Mesenteric fat pad (tissue), 1 donor: ENCODE measurements at places on chromosomes 16 and 17.

- no peak for DNase-seq
These were observed 151.9 kb downstream of the IRX5 start for GRCh38 chr16:55082591-55082976.

DNA sequence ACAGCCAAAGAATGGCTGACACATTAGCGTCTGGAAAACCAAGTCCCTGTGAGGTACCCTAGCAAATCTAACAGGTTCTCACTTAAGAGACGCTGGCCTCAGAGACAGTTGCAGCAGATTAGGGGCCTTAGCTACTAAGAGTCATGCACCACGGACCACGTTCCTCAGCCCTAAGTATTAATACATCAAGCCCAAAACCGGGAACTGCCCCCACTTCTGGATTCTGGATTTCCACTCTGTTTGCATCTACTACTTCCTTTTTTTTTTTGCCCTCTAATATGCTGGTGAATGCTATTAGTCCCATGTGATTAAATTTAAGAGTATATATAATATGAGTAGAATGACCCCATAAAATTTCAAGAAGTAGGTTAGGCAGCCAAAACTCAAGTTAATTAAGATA, 775 bp upstream of the TERB1 start:
- no peak for DNase-seq

DNA sequence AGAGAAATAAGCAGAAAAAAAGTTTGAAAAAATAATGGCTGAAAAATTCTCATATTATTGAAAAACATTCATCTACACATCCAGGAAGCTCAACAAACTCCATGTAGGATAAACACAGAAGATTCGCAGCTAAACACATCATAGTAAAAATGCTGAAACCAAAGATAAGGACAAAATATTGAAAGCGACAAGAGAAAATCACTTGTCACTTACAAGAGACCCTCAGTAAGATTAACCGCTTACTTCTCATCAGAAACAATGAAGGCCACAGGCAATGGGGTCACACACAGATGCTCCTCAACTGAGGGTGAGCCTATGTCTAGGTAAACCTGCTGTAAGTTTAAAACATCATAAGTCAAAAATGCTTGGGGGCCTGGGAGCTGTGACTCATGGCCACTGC, 38.1 kb upstream of the METRNL start:
- DNase-seq: no peak

- DNase-seq: no peak
These were observed 190.0 kb upstream of the CIBAR2 start for GRCh38 chr16:85302018-85302847.

DNA sequence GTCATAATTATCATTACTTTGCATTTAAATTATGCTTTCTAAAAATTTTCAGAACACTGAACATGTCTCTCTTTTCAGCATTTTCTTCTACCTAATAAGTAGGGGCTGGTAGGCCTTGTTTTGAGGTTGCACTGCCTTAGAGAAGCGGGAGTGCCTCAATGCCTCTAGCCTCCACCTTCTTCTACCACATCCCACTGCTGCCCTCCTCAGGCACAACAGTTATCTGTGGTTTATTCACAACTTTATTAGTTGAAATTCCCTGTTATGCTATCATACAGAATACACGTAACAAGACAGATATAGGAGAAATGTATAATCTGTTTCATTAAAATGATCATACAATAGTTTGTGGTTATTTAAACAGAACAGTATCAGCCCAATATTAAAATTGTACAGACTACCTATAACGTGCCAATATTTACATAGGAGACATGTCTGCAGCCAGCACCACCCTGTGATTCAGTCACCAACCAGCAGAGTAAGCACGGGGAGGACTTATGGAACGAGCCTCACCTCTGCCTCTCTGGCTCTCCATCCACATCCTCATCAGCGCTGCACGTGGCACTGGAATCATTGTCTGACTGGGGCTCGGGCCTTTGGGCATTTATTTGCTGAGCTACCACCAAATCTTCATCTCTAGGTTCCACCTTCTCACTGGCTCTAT, 101.2 kb downstream of the TTC19 start:
- no peak for DNase-seq

- no peak for DNase-seq
These were observed 183.9 kb upstream of the HSBP1 start for GRCh38 chr16:83623892-83624291.

DNA sequence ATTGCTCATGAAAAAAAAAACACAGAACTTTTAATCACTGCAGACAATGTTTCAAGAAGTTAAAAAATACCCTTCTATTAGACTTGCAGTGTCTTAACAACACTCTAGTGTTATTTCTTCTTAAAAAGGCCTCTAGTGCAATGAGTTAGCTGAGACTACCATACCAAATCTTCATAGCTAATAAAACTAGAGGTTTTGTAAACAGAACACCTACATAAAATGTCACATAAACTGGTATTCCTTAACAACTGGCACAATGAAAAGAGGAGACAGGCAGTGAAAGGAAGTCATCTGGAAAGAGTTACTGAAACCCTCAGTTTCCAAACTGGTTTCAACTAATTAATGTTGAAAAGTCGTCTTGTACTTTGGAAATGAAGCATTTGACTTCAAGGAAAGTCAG, 394.2 kb upstream of the PMFBP1 start:
- DNase-seq: no peak

- DNase-seq: no peak
These were observed 40.2 kb upstream of the MAF start for GRCh38 chr16:79640513-79641360.

GRCh38 chr17:40319651-40320540, 10.9 kb downstream of the RARA start:
- DNase-seq: peak; percentile 89

DNA sequence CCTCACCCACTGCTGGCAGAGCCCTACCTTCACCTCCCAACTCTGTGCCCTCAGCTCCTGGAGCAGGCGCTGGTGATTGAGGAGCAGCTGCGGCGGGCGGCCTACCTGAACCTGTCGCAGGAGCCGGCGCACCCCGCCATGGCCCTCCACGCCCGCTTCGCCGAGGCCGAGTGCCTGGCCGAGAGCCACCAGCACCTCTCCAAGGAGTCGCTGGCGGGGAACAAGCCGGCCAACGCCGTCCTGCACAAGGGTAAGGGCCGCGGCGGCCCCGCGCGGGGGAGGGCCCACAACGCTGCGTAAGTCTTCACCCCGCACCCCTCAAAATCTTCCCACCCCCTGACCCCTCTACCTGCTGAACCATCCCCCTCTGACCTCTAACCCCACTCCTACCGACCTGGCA, 7.0 kb downstream of the RNF227 start:
- DNase-seq: no peak

DNA sequence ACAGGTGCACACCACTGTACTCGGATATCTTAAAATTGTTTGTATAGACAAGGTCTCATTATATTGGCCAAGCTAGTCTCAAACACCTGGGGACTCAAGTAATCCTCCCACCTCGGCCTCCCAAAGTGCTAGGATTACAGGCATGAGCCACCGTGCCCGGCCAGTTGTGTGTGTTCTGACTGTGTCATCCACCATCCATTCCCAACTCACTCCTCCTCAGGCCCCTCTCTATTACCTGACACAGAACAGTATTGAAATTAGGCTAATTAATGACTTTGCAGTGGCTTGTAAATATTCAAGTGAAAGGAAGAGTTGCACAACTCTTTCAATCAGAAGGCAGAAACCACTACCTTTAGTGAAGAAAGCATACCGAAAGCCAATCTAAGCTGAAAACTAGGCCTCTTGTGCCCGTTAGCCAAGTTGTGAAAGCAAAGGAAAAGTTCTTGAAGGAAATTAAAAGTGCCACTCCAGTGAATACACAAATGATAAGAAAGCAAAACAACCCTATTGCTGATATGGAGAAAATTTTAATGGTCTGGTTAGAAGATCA, 28.7 kb downstream of the GOSR1 start:
- DNase-seq: no peak

- DNase-seq: no peak
These were observed 15.5 kb downstream of the ERCC4 start for GRCh38 chr16:13935408-13935807.

DNA sequence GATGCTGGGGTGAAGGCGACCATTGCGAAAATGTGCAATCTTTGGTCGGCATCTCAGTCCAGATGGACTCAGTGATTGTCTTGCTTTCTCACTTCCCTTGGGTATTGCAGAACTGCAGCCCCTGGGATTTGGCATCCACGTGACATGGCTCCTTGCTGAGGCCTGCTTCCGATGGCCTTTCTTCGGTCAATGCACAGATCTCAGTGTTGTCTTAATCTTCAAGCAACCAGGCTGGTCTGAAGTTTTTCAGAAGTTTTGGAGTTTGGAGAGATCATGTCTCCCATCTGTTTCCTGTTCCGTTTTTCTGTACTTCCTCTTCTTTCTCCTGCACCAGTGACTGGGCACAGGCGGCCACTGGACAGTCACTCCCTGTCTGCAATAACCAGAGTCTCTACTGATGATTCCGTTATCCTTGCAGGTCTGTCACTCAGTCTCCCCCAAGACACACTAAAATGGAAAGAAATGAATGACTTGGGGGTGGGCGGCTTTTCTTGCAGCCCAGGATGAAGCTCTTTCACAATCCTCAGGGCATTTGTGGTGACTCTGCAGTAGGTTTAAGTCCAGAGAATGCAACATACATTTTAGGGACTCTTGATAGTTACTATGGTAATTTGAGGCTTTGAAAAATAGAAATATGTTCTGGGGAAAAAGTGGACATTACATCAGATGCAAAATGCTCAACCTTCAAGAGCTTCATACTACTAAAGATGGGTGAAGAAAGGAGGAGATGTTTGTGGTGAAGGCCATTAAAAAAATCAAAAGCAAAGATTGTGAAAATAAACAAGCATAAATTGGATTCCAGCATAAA, 106.3 kb upstream of the ZFHX3 start:
- DNase-seq: no peak

DNA sequence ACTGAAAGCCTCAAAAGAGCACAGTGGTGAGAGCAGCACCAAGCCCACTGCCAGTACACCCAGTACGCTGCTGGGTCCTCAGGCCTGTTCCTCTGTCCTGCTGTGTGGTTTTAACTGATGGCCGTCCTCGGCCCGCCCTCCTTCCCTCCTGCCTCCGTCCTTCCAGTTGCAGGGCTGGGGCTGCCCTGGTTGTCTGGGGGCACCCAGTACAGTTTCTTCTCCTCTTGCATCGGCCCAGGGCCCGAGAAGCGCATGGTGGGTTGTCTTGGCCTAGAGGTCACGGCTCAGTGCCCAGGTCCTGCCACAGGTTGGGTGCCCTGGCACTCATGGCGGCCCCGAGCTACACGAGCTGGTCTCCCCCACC, 70.8 kb upstream of the KCTD5 start:
- DNase-seq: peak; percentile 62

- no peak for DNase-seq
These were observed 7.1 kb downstream of the TFAP4 start for GRCh38 chr16:4265676-4266075.

- DNase-seq: no peak
These were observed 49.0 kb upstream of the ACSM2B start for GRCh38 chr16:20624882-20625807.

- no peak for DNase-seq
These were observed at the start of gene CHRNB1 for GRCh38 chr17:7444682-7445618. Gene CHRNB1, plus strand, starts transcription at chr17:7445061. Its CDS starts 67 bp downstream, at chr17:7445128.

DNA sequence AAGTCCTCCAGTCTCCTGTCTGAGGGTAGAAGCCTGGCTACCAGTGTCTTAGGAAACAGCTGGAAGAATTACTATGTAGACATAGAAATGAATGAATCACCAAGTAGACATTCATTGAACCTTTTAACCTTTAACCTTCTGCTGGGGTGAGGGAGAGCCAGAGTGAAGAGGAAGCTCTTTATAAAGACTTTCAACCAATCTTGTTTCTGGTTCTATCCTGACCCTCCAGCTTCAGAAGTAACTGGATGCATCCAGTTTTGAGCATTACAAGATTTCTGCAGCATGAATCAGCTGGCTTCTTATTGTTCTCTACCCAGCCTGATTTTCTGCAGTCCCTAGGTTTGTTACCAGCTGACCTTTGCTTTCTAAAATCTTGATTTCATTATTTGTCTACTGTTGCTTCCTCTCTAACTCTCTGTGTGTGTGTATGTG, 8.5 kb downstream of the TEKT1 start:
- DNase-seq: no peak

GRCh38 chr17:68459037-68459639, 1.8 kb upstream of the WIPI1 start:
- DNase-seq: no peak

GRCh38 chr17:41415833-41416335, 8.5 kb downstream of the KRT37 start:
- DNase-seq: no peak

GRCh38 chr17:17391668-17392370, 85.0 kb upstream of the MED9 start:
- no peak for DNase-seq

DNA sequence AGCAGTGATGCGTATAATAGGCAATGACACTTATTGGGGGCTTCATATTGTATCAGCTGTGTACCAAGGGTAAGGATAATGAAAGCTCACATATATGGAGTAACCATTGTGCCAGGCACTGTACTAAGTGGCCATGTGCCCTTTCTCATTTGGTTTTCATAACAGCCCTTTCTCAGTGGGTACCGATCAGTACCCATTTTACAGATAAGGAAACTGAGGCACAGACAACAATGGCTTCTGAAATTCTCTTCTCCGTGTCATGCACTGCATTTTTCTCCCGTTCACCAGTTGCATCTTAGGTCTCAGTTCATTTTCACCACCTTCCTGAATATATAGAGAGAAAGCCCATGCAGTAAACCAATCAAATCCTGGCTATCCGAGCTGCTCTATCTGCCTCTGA, 216.7 kb upstream of the RBFOX1 start:
- DNase-seq: no peak

- no peak for DNase-seq
These were observed 587 bp downstream of the RNF157 start for GRCh38 chr17:76239538-76240274.

- DNase-seq: no peak
These were observed 18.1 kb upstream of the CNEP1R1 start for GRCh38 chr16:50006964-50007363.

- DNase-seq: peak; percentile 33
These were observed 243.5 kb downstream of the FOXL1 start for GRCh38 chr16:86821895-86822294.

DNA sequence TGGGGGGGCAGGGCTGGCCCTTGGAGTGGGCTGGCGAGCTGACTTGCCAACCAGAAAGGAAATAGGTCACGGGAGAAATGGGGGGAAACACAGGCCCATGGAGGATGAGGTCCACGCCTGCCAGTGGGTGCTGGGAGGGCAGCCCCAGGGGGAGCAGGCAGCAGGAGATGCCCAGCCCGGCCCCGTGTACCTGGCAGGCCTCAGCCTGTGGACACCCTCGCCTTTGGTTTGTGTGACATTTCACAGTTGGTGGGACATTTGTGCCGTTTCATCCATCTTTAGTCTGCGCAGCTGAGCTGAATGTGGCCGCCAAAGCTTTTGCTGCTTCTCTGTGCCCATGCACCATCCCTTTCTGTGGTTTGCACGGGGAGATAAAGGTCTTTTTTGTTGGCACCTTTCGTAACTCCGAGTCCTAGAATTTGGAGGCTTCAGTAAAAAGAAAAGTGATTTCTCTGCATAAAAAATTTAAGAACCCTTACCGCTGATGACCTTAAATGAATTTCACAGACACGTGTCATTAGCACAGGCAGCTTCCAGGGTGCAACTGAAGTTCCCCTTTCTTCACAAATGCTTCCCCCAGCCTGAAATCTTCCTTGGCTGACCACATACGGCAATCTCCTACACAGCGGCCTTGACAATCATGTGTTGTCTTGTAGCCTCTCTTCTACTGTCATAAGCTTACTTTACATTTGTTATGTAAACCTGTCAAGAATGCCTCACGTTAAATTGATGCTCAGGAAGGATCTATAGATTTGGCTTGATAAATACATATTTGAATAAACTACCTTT, 193.6 kb downstream of the RPTOR start:
- DNase-seq: no peak

- no peak for DNase-seq
These were observed 599 bp downstream of the TOP3A start for GRCh38 chr17:18314059-18314730.

- DNase-seq: no peak
These were observed 24.1 kb downstream of the ANKFN1 start for GRCh38 chr17:56177361-56177760.
